Activated CD8-positive, alpha-beta T cell treated with anti-CD3 and anti-CD28 coated beads for 36 hours (primary cell): ENCODE measurements at places on chromosomes 7 and 10.

- no peaks in the 10 kb centered on the region for H3K4me1 ChIP-seq
- no peak overlapping the region for H3K27ac ChIP-seq
- H3K4me3 ChIP-seq = no peak overlapping the region
- H3K27me3 ChIP-seq = no peaks in the 10 kb centered on the region
- DNase-seq = no peak
- no peaks in the 10 kb centered on the region for H3K36me3 ChIP-seq
Measured at GRCh38 chr7:68433462-68434070, 1164.7 kb upstream of the AUTS2 start.

DNA sequence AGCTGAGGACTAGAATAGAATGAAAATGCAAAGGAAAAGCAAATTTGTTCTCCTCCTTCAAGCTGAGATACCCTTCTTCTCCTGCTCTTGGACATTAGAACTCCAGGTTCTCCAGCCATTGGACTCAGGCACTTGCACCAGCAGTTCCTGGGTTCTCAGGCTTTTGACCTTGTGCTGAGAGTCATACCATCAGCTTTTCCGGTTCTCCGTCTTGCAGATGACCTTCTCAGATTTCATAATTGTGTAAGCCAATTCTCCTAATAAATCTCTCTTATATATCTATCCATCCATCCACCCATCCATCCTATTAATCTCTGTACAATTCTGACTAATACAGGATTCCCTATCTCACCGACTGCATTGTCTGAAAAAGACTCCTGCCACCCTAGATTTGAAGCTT lies 108.3 kb downstream of the AHR start:
- peaks cover 8% of the 10 kb centered on the region for H3K27me3 ChIP-seq
- DNase-seq = no peak
- H3K27ac ChIP-seq = no peak overlapping the region
- H3K36me3 ChIP-seq = no peaks in the 10 kb centered on the region

DNA sequence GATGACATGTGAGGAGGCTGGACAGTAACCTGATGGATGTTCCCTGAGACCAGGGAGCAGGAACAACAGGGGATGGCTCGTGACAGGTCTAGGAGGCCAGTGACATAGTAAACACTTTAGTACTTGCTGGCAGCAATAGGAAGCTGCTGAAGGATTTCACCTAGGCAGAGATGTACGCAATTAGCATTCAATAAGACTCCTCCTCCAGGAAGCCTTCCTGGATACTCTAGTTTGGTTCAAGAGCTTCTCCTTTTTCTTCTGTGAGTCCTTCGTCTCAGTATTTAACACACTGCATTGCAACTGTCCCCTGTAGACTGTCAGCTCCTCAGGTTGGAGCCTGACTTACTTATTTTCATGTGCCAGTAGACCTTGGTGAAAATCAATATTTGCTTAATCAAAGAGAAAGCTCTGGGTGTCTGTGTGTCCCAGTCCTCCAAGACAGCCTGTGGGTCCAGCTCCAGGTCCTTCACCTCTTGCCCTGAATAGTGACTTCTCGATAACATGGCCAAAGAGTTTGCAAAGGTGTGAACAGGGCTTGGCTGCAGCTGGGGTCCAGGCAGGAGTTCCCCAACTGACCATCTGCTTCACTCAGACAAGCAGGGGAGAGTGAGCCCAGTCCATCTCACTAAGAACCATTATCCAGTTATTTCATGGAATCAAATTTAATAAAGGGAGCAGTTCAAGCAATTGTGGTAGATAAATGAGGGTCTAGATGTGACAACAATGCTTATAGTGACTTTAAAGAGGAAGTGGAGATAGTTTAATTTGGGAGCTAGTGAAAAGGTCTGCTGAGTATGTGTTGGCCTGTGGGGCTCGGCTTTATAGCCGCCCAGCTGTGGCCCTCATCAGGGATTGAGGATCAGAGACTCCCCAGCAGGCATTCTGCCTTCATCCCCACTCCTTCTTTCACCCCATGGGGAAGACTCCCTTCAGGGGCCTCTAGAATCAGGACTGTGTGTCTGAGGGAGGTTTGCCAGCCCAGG lies 9.4 kb downstream of the TMEM273 start:
- H3K27ac ChIP-seq = peak overlapping the region; percentile 89
- H3K4me1 ChIP-seq = peaks cover 62% of the 10 kb centered on the region
- H3K36me3 ChIP-seq = peaks cover 5% of the 10 kb centered on the region
- no peak overlapping the region for H3K4me3 ChIP-seq

- peaks cover 30% of the 10 kb centered on the region for H3K4me1 ChIP-seq
- no peak for DNase-seq
- H3K4me3 ChIP-seq = no peak overlapping the region
- no peak overlapping the region for H3K27ac ChIP-seq
Measured at GRCh38 chr10:12631787-12632562, 282.6 kb downstream of the CAMK1D start.

GRCh38 chr7:31416381-31416870 lies 75.9 kb upstream of the NEUROD6 start:
- no peaks in the 10 kb centered on the region for H3K36me3 ChIP-seq
- H3K4me1 ChIP-seq = no peaks in the 10 kb centered on the region
- no peak for DNase-seq
- no peaks in the 10 kb centered on the region for H3K27me3 ChIP-seq
- no peak overlapping the region for H3K4me3 ChIP-seq

DNA sequence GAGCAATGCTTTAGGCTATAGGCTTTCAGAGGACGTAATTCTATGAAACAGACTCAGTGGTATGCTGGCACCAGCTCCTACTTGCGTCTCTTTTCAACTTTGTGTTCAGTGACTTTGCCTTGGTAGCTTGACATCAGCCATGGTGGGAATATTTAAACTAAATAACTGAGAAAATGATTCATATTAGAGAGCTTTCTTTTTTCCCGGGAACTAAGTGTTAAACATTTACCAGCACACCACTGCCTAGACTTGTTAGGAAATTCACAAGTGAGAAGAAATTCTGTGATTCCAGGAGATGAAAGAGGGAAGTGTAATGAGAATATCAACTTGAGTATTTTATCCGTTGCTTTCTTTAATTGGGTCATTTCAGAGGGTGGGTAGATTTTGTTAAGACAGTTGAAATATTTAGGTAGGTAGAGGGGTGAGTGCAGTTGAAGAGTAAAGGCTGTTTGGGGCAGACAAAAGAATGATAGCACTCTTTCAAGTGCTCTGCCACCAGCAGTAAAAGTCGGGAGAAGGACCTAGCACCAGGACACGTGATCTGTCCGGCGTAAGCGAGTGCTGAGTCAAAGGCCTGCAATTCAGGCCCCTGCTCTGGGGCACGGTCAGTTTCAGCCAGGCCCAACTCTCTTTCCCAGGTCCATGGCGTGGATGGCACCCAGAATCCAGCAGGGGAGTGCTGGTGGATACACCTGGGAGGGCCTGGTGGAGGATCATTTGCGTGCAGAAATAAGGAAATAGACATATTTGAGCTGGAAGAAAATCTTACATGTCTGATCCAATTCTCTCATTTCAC lies 206.3 kb downstream of the SNX10 start:
- H3K27me3 ChIP-seq = no peaks in the 10 kb centered on the region
- H3K36me3 ChIP-seq = no peaks in the 10 kb centered on the region
- DNase-seq = no peak

DNA sequence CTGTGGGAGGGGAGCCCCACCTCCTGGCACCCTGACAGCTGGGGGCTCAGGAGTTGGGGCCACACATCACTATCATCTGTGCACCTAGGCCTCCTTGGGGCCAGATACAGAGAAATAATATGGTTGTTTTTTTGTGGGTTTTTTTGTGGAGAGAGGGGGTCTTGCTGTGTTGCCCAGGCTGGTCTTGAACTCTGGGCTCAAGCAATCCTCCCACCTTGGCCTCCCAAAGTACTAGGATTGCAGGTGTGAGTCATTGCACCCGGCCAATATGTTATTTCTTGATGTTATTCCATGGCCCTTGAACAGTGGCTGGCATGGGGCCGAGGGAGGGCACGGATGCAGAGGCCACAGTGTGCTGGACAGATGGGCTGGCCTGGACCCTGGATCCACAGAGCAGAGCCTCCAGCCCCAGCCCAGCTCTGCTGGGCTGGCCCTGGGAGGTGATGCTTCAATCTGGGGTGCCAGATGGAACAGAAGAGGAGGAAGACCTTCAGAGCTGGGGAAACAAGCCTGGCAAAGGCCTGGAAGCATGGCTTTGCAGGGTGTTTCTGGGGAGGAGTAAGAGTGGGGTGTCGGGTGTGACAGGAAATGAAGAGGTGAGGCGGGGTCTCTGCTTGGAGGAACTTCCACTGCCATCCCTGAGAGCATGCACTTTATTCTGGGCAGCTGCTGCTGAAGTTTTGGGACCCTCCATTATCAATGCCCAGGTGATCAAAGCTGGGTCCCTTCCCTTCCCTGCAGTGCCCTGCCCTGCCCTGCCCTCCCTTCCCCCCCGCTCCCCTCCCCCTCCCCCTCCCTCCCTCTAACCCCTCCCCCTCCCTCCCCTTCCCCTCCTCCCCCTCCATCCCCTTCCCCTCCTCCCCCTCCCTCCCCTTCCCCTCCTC lies 3.7 kb upstream of the FZD9 start:
- DNase-seq = no peak
- no peak overlapping the region for H3K4me3 ChIP-seq

DNA sequence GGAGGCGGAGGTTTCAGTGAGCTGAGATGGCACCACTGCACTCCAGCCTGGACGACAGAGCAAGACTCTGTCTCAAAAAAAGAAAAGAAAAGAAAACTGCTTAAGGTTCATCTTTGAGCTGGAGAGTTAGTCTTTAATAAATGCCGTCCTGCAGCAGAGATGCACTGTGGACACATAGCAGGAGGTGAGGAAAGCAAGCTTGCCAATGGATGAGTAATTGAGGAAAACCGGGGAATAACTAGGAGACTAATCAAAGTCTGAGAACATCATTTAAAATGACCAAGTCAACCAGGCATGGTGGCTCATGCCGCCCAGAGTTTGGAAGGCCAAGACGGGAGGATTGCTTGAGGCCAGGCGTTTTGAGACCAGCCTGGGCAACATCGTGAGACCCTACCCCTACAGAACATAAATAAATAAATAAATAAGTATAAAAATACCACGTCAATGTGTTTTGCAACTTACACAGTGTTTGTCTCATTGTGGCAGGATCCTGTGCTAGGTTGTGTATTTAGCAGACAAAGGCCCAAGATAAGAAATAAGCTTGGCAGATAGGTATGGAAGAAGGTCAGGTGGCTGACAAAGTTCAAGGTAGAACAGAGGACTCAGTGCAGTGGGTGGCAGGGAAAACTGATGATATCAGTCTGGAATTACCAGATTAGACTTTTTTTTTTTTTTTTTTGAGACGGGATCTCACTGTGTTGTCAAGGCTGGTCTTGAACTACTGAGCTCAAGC lies 115.7 kb upstream of the KMT2C start:
- no peaks in the 10 kb centered on the region for H3K27me3 ChIP-seq
- no peaks in the 10 kb centered on the region for H3K4me1 ChIP-seq
- H3K4me3 ChIP-seq = no peak overlapping the region
- no peaks in the 10 kb centered on the region for H3K36me3 ChIP-seq
- no peak for DNase-seq
- no peak overlapping the region for H3K27ac ChIP-seq

DNA sequence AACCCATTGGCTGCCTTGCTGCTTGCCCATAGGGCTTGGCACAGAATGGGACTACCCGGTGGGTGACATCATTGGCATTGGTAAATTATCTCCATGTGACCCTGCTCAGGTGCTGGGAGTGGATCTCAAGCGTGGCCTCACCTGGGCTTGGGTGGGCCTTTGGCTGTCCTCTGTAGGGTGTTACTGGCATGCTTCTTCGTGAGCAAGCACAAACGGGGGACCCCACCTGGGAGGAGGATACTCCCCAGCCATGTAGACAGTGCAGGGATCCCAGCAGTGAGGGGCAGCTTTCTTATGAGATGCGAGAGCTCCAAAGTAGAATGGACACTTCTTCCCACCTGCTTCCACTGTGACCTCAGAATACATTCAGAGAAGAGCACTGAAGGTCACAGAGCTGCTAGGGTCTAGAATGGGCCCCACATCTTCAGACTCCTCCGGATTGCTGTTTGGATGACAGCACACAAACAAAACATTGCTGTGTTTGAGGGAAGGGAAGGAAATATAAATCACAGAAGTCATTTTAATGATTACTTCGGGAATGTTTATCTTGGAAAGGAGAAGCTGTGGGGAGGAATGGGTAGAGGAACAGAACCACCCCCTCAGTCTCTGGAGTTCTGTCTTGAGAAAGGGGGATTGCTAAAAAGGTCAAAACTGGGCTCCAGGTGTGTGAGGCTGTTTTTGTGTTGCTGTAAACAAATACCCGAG lies 75.9 kb downstream of the SH2D4B start:
- H3K27me3 ChIP-seq = no peaks in the 10 kb centered on the region
- no peaks in the 10 kb centered on the region for H3K36me3 ChIP-seq
- H3K4me1 ChIP-seq = no peaks in the 10 kb centered on the region
- no peak for DNase-seq
- H3K4me3 ChIP-seq = no peak overlapping the region
- H3K27ac ChIP-seq = no peak overlapping the region

DNA sequence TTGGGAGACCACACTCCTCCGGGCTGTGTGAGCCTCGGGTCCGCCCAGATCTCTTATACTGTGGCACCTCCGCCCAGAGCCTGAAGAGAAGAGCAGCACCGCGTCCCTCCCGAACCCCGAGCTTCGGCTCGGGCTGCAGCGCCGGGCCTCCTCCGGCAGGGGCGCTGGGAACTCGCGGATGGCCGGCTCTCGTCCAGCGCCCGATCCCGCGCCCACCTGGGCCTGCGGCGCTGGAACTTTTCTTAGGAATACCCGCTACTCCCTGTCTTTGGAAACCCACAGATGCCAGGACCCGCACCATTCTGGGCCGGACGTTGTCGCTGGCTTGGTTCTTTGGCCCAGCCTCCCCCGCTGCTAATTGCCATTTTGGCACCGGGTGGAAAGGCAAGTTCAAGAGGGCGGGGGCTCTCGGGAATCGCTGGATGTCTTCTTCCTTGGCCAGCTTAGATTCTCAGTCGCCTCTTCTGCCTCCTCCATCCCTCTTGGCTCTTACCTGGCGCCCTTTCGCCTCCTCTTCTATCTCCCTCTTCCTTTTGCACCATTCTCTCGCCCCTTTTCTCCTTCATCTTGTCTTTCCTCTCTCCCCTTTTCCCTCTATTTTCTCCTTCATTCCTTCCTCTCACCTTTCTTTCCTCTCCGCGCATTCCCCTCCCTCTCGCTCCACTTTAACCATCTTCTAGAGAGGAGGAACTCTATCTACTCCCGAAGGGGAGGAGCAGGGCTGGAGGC lies 2.1 kb upstream of the SORCS3 start:
- no peak for DNase-seq
- peaks cover 15% of the 10 kb centered on the region for H3K4me1 ChIP-seq
- H3K27ac ChIP-seq = no peak overlapping the region
- H3K36me3 ChIP-seq = no peaks in the 10 kb centered on the region
- no peak overlapping the region for H3K4me3 ChIP-seq
